ENCODE measurements at places on chromosomes 7 and 10. TPM values are rescaled to one million over a fixed set of nuclear protein-coding genes. Genes with fewer than 3 reads are reported as not detected.

The VSTM4 gene
- not detected for total RNA-seq

The PRXL2A gene
- total RNA-seq, result 11.0 TPM

The IL6 gene
- 2.4 TPM for total RNA-seq

The GPR146 gene
- 2.7 TPM for total RNA-seq

The ZNF518A gene
- 26.6 TPM for total RNA-seq

The DKK1 gene
- total RNA-seq, result not detected

The PRRT4 gene
- total RNA-seq, result 0.70 TPM

The IFIT5 gene
- total RNA-seq, result 10.2 TPM

The GRID2IP gene
- total RNA-seq, result 0.28 TPM

The ADAM22 gene
- total RNA-seq, result 3.2 TPM

The ZNF488 gene
- total RNA-seq, result 0.46 TPM

The TFEC gene
- total RNA-seq, result 0.44 TPM

The MARVELD1 gene
- total RNA-seq, result 1.9 TPM

The MBL2 gene
- not detected for total RNA-seq
